Type B pancreatic cell (in vitro differentiated cells): ENCODE measurements at places on chromosomes 5 and 9. TPM values are rescaled to one million over a fixed set of nuclear protein-coding genes. Genes with fewer than 3 reads are reported as not detected.

DNA sequence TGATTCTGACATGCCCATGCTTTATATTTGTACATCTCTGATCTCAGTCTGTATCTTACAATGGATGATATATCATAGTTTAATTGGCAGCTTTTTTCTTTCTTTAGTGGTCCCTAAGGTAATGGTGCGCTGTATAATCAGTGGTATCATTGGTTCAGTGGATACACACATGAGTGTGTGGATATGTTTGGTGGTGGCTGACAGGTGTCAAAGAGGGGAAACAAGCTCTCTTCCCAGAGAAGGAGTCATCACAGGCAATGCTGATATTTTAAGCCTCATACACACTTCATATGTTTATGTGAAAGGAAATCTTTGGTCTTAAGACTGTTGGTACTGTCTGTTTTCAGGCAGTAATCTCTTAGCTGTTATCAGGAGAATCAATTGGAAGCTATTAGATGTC is 52.1 kb upstream of the KIAA1958 start:
- DNase-seq, result no peak

- no peak for DNase-seq
Measured at GRCh38 chr5:54764102-54765090, 221.0 kb downstream of the ESM1 start.

GRCh38 chr5:35185518-35185917 is 44.8 kb downstream of the PRLR start:
- no peak for DNase-seq

TSC1 gene
- 46.0 and 58.9 TPM in 2 replicates for total RNA-seq

ARHGEF37 gene
- 7.1 and 16.8 TPM in 2 replicates for total RNA-seq

DNA sequence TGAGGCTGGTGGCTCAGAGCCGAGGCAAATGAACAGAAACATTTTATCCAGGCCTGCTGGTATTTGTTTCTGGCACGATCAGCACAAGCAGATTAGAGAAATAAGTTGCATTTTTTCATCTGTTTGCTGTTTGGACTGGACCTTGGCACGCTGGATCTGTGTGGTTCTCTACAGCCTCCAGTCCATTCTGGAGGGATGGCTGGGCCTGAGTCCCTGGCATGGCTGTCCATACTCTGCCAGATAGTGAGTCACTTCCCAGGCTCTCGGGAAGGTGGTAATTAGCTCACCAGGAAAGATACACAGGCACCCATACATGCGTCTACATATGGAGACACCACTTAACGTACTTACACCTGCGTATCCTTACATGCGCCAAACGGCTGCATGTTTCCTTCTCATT is 78.6 kb downstream of the SPRY4 start:
- DNase-seq, result no peak
